GM23248 (cell line): ENCODE measurements at places on chromosomes 13 and 19. TPM values are rescaled to one million over a fixed set of nuclear protein-coding genes. Genes with fewer than 3 reads are reported as not detected.

DNA sequence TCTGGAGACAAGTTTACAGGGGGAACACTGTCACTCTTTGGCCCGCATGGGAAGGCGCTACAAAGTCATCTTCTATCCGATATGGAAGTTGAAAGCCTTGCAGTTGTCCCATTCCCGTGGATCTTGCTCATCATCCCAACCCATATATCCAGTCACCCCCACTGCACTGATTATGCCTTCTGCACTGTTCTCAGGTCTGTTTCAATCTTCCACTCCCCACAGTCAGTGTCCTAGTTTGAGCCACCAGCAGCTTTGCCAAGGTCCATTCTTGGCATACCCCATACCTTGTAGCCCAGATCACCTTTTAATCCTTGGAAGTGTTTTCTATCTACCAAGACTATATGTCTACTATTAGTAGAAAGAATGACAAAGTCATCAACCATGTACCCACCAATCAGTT, 88.1 kb downstream of the MIPEP start:
- DNase-seq, result no peak

DNA sequence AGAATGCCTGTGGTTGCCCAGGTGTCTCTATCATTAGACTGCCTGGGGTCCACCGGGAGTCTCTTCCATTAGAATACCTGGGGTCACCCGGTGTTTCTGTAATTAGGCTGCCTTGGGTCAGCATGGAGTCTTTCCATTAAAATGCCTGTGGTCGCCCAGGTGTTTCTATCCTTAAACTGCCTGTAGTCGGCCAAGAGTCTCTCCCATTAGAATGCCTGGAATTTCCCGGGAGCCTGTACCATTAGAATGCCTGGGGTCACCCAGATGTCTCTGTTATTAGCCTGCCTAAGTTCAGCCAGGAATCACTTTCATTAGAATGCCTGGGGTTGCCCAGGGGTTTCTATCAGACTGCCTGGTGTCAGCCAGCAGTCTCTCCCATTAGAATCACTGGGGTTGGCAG, 1492.8 kb downstream of the UQCRFS1 start:
- no peak for DNase-seq

DNA sequence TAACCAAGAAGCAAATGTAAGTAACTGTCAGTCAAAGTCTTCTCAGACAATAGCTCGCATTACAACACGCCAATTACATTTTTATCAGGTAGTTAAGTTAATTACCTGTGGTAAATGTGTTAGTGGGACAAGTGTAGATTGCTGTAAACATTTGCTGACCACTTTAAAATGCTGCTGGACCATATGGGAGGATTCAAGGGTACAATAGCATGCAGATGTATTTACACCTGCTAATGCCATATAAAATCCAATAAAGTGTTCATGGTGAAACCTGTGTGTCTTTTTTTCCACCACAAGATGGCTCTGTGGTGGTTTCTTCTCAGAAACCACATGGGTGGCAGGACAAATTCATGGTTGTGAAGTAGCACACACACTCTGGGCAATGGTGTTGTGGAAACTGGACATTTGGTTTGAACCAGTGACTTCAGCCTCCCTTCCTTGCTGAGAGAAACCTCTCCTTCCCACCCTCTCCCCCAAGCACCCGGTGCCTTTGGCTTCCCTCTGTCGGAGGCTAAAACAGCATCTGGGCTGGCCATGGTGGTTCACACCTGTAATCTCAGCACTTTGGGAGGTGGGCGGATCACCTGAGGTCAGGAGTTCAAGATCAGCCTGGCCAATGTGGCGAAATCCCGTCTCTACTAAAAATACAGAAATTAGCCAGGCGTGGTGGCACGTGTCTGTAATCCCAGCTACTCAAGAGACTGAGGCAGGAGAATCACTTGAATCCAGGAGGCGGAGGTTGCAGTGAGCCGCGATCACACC, 18.1 kb upstream of the GTF3A start:
- DNase-seq, result peak; percentile 65

- no peak for DNase-seq
Observed at GRCh38 chr19:35076657-35077056, 35.1 kb downstream of the HPN start.

GRCh38 chr19:31102674-31103073, 246.6 kb downstream of the TSHZ3 start:
- no peak for DNase-seq

DNA sequence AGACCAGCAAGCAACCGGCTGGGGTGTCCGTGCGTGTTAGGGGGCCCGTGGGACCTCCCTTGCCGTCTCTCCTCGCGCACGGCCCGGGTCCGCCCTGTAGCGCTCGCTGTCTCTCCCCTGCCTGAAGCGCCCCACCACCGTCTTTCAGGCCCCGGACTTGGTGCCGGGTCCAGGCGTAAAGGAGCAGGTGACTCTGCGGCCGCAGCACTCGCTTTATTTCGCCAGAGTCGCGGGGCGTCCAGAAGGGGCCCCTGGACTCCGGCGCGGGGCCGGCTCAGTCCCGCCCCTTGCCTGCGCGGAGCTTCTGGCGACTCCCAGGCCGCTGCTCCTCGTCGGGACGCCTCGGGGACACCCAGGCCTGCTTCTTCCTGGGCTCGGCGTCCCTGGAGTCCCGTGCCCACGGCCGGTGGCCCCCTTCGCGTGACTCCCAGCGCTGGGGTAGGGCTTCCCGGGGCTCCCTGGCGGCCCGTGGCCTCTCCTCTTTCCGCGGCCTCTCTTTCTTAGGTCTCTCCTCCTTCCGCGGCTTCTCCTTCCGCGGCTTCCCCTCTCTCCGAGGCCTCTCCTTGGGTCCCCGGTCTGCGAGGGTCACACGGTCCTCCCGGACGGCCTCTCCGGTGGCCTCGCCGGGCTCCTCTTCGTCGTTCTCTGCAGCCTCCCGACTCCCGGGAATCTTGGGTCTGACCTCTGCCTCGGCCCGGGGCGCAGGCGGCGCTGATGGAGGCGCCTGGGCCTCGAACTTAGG, 3.1 kb downstream of the AMH start:
- DNase-seq, result no peak

DNA sequence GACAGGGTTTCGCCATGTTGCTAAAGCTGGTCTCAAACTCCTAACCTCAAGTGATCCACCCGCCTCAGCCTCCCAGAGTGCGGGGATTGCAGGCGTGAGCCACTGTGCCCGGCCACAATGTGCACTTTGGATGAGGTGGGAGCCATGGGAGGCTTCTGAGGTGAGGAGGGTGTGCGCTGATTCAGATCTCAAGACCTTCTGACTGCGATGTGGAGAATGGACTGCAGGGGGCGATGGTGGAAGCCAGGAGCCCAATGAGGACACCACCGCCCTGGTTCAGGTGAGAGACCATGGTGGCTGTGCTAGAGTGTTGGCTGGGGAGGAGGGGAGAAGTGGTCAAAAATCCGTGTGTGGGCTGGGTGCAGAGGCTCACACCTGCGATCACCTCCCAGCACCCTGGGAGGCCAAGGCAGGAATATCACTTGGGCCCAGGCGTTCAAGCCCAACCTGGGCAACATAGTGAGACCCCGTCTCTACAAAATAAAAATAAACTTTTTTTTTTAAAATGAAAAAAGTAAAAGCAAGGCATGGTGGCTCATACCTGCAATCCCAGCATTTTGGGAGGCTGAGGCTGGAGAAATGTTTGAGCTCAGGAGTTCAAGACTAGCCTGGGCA, 5.6 kb downstream of the INAFM1 start:
- peak; percentile 45 for DNase-seq

GRCh38 chr13:72185776-72186175, 318.8 kb upstream of the DACH1 start:
- no peak for DNase-seq

DNA sequence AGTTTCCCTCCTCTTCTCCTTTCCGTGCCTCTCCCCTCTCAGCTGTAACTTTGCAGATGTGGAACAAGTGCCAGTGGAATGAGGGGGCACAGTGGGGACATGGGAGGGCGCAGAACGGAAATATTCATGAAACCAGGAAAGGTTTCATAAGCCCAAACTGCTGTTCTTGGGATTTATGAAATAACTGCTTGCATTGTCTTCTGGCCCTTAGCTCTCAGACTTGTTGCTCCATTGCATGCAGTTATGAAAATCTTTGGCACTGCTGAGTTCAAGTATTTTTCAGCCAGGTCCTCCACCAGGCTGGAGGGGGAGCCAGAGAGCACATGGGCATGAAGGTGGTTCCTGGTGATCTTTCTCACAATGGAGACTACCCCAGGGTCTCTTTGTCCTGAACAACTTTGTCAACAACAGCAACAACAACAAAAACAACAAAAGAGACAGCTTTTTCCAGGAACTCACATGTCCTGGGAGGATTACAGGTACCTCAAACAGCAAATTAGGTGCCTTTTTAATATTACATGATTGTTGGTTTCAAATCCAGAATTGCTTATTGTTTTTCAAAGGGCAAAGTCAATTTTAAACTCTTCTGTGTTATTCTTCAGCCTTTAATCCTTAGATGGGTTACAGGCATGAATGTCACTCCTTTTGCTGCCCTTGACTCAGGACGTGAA, 1.5 kb downstream of the RGCC start:
- peak; percentile 84 for DNase-seq

DNA sequence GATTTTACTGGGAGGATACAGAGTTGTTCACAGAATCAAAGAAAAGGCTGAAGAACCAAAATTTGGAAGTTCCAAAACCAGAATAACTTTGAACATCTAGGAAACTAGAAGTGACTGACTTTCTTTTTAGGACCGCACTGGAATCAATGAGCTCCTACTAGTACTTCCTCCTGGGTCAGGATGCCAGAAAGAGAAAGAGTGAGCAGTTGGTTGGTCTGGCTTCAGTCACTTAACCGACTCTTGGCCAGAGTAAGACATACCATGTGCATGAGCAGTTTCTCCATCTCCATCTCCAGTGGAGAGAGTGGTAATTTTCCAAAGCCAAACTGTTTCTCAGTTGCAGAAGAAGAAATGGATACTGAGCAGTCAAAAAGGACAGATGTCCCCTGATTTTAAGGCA, 27.1 kb upstream of the MTUS2 start:
- peak; percentile 94 for DNase-seq

GRCh38 chr19:7771072-7771471, 8.0 kb downstream of the CLEC4M start:
- no peak for DNase-seq

DNA sequence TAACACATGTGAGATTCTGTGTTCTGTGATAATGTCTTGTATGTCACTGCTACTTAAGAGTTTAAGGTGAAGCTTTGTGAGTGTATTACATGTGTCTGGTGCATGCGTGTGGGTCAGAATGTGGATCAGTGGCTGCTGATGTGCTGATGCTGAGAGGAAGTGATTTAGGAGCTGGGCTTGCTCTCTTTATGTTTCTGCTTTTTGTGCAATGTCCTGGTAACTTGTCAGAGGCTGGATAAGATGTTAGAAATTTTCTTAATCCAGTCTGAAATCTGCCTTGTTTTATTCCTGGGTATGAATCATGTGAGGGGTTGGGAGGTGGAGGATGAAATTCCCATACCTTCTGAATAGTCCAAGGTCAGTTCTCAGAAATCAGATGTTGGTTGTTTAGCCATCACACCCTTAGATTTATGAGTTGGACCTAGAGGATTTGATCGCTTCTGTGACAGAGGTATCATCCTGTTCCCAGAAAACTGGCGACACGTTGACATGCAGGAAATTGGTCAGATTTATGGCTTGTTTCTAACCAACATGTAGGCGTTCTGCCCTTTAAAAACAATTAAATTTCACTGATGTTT, 24.5 kb upstream of the CXCL17 start:
- DNase-seq, result peak; percentile 28

Gene ZNF667
- 5.3 and 5.6 TPM in 2 replicates for total RNA-seq

Gene LILRB5
- not detected in 2 replicates for total RNA-seq

Gene GYS1
- total RNA-seq, result 78.4 and 80.1 TPM in 2 replicates

Gene C5AR2
- total RNA-seq, result 1.3 and 1.9 TPM in 2 replicates

Gene TNNT1
- 0.76 TPM in 1 of 2 replicates, not detected in the other for total RNA-seq

Gene CCL25
- not detected in 2 replicates for total RNA-seq

Gene ELF1
- total RNA-seq, result 36.1 and 43.8 TPM in 2 replicates

Gene IGFL1
- total RNA-seq, result not detected in 2 replicates

Gene CRB3
- total RNA-seq, result not detected in 2 replicates

Gene ZNF225
- 5.8 and 6.1 TPM in 2 replicates for total RNA-seq

Gene ZNF730
- total RNA-seq, result 0.22 and 0.76 TPM in 2 replicates

Gene GPR183
- not detected in 2 replicates for total RNA-seq
